ENCODE measurements at places on chromosomes 3 and 15.

DNA sequence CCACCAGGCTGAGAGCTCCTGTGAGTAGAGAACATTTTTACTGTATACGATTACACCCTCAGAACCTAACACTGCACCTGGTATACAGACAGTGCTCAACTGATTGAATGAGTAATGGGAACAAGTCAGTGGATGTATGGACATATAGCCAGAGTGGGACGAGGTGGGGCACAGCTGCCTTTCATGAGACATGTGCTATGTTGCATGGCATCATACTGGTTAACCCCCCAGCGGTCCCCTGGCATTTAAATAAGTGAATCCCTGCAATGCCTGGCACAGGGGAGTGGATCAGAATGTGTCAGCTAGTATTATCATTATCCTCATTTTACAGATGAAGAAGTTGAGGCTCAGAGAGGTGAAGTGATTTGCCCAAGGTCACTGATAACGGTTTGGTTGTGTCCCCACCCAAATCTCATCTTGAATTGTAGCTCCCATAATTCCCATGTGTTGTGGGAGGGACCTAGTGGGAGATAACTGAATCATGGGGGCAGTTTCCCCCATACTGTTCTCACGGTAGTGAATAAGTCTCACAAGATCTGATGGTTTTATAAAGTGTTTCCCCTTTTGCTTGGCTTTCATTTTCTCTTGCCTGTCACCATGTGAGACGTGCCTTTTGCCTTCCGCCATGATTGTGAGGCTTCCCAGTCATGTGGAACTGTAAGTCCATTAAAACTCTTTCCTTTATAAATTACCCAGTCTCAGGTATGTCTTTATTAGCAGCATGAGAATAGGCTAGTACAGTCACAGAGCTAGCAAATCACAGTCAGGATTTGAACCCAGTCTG is 56.0 kb upstream of the ATP2B2 start:
- no peak for DNase-seq

GRCh38 chr3:151460774-151461450 is at the start of gene IGSF10:
TSS of gene IGSF10 (minus strand) at chr3:151461061. CDS start at chr3:151458709, 2,352 bp downstream.
- peak; percentile 58 for DNase-seq

- DNase-seq = no peak
Measured at GRCh38 chr3:117200962-117201361, 491.4 kb downstream of the TUSC7 start.

DNA sequence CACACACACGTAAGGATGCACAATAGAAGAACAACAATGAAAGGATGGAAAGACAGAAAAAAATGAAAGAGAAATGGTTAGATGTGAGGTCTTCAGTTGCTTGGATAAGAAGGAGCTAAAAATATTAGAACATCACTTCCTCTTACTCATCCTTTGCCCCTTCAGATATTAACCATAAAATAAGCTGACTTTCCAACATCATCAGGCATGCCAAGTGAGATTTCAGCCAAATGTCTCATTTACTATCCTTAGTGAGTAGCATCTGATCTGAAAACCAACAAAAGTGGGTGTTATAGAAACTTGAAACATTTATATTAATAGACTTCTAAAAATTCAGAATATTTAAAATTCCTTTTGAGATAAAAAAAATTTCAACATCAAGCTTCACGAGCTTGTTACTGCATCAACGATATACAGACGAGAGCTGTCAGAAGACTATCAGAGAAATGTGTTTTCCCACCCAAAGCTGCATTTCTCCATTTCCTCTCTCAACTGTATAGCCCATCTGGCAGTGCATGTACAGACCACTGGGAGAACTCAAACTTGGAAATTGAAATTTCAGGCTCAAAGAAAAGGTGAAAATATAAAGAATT is 25.4 kb upstream of the LSAMP start:
- no peak for DNase-seq

- DNase-seq = no peak
Measured at GRCh38 chr3:51984269-51984647, 923 bp downstream of the ACY1 start.
